ENCODE measurements at places on chromosomes 7 and 10.

GRCh38 chr10:113001599-113002448 is 51.8 kb downstream of the TCF7L2 start:
- no peak for DNase-seq

- no peak for DNase-seq
Observed at GRCh38 chr10:44956226-44956625, 3.4 kb upstream of the RASSF4 start.

DNA sequence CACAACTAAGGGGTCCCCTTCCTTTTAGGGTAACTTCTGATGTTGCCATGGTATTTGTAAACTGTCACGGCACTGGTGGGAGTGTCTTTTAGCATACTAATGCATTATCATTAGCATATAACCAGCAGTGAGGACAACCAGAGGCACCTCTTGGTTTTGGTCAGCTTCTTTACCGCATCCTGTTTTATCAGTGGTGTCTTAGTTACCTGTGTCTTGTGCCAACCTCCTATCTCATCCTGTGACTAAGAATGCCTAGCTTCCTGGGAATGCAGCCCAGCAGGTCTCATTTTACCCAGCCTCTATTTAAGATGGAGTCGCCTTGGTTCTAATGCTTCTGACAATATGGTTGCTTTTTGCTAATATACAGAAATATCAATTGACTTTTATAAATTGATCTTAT is 54.9 kb downstream of the AHCYL2 start:
- DNase-seq = no peak

GRCh38 chr7:96414931-96415292 is 93.0 kb upstream of the SLC25A13 start:
- DNase-seq = no peak

- DNase-seq = no peak
Observed at GRCh38 chr10:84026821-84027257, 112.5 kb upstream of the GHITM start.

DNA sequence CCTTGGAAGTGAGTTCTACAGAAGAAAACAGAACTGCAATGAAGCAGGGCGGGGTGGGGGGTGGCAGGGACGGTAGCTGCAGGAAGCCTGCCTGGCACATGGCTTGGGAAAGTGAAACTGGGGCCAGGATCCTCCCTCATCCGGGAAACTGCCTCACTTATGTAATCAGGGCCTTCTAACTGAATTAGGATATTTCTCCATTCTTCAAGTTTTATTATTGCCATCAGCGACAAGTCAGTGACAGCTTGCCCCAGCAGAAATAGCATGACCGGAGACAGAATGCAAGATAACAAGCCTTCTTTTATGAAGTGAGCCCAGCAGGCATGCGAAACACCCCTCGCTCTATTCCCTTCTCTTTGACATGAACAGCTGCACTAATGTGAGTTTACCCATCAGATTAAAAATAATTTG is 77.5 kb upstream of the CACUL1 start:
- no peak for DNase-seq

GRCh38 chr10:588246-589165 is 101.0 kb downstream of the DIP2C start:
- no peak for DNase-seq

Data from activated T-helper 1 cell treated with Interleukin-2 at 50 U/mL for 16 hours (primary cell).